NCI-H526 (cell line): ENCODE measurements at places on chromosomes 5 and 9.

- DNase-seq = peak; percentile 68
Measured at GRCh38 chr9:129140397-129141065, 29.3 kb downstream of the PTPA start.

DNA sequence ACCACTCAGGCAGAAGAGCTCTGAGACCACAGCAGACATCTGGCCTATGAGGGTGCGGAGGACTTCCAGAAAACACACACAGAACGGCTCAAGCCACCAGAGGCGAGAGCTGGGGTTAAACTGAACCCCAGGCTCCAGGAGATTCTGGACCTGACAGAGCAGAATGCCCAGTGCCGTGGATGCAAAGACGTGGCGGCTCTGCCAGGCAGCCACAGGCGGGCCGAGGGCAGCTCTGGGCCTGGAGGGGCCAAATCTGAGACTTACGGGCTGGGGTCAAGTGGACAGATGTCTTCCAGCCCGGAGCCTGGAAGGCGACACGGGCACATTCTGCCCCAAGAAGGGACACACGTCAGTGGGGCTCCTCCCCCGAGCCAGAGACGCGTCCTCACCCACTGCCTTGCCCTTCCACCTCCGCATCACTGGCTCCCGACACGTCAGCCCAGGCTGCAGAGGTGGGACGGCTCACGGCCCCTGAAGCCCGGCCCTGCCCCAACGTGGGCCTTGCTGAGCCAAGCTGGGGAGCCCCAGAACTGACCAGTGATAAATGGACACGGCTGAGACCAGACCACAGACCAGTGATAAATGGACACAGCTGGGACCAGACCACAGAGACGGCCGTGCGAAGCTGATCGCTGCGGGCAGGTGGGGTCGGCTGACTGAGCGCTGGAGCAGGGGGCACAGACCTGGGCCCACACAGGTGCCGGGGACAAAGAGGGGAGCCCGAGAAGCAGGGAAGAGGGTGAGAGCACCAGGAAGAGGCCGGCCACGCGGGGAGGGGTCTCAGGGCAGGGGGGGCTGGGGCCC lies 40.9 kb upstream of the NSMF start:
- DNase-seq = no peak

- DNase-seq = no peak
Measured at GRCh38 chr9:109488791-109489492, 9.2 kb downstream of the PTPN3 start.

DNA sequence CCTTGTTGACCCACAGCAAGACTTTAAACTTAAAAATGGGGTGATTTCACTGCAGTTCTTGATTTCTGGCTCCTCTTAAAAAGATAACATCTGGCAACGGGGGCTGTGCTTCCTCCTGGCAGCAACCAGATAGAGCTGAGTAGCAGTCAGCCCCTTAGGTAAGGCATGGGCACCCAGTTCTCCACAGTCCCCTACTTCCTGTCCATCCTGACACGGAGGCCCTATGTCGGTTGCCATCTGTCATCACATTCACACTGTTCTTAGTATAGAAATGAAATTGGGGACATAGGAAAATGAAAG lies 11.7 kb downstream of the CD74 start:
- no peak for DNase-seq

GRCh38 chr5:131260895-131261294 lies 3.0 kb upstream of the CDC42SE2 start:
- no peak for DNase-seq

DNA sequence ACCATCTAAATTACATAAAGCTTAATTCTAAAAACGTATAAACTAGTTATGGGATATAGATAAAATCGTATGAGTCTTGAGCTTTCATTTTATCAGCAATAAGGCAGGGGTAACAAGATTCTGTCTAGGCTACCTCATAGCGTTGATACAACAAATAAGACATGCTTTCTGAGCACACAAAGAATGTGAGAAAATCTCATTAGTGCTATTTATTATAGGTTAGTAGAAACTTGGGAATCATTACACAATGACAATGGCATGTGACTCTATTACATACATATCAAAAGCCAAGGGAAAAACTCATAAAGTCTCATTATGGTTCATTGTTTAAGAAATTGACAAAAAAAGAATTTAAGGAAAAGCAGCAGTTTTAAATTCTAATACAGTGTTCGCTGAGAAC lies 448.6 kb downstream of the PLK2 start:
- no peak for DNase-seq

GRCh38 chr9:127565231-127565630 lies 46.8 kb upstream of the STXBP1 start:
- no peak for DNase-seq

DNA sequence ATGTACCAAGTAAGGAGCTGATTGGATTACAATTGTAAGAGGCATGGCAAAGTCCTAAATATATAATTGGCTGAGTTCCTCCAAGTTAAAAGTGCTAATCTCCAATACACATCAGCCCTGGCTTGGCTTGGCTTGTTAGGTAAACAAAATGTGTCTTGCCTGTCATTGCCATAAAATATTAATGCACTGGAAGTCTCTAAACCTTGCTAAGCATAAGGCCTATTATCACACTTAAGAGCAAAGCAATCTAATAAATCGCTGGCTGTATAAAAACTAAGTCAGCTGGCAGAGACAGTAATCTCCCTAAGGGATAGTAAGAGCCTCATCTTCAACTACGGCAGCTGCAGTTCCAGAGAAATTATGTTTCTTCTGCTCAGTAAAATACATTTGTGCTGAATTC lies 418.6 kb upstream of the GRAMD2B start:
- DNase-seq = no peak

DNA sequence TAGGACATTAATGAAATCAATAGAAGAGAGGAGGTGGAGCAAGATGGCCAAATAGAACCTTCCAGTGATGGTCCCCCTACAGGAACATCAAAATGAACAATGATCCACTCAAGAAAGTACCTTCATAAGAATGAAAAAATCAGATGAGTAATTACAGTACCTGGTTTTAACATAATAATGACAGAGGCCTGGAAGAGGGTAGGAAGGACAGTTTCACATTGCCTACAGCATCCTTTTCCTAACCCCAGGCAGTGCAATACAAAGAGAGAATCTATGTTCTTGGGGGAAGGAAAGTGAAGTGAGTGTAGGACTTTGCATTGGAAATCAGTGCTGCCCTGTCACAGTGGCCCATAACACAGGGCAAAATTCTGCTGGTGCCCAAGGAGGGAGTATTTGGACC lies 81.2 kb upstream of the SPTLC1 start:
- DNase-seq = no peak

DNA sequence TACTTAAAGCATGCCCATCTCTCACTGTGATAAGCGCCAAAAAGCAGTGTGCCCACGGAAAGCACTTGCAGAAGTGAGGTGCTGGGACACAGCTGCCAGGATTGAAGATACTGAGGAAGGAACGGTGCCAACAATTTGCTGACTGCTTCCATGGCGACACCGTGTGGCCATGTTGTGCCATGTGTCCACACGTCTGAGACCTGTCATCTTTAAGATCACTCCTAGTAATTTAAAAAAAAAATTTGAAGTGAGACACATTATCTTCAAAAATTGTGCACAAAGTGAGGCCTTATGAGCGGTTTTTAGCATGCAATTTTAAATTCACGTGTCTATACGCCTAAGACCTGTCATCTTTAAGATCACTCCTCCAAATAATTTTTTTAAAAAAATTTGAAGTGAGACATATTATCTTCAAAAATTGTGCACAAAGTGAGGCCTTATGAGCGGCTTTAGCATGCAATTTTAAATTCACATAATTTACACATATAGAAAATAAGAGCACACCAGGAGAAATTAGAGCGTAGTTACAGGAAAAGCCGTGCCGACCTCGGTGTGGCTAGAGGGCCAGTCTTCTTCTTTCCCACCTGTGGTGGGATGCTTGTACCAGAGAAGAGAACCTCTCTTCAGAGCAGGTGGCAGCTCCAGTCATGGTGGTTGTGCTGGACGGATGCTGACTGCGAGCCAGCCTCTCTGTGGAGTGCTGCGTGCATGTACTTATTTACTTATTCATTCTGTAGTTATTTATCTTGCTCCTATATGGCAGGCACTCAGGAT lies 21.4 kb upstream of the FLT4 start:
- DNase-seq = peak; percentile 55

- no peak for DNase-seq
Measured at GRCh38 chr5:140202078-140202477, 27.1 kb downstream of the CYSTM1 start.

- no peak for DNase-seq
Measured at GRCh38 chr5:154238776-154239481, 48.4 kb downstream of the GALNT10 start.

GRCh38 chr5:22699319-22699718 lies 153.8 kb downstream of the CDH12 start:
- no peak for DNase-seq

DNA sequence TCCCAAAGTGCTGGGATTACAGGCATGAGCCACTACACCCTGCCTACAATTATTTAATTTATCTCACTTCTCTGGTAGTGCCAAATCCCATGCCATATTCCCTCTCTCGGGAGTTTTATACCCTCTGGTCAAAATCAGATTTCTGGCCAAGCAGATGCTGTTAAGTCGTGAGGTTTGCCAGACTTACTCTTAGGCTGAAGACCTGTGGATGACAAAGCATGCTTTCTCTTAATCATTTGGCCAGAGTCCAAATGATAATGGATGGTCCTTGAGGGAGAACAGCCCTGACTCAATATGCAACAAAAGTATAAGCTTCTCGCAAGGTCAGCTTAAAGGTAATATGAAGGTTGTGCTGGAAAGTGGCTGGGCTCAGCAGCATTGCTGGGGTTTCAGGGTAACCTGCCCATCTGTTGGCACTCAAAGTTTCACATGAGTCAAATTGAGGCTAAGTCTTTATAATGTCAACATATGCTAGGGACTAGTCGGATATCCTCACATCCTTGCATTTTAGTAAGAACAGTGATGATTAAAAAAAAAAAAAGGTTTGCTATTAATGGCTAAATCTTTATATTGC lies 280.1 kb downstream of the KIF4B start:
- no peak for DNase-seq

DNA sequence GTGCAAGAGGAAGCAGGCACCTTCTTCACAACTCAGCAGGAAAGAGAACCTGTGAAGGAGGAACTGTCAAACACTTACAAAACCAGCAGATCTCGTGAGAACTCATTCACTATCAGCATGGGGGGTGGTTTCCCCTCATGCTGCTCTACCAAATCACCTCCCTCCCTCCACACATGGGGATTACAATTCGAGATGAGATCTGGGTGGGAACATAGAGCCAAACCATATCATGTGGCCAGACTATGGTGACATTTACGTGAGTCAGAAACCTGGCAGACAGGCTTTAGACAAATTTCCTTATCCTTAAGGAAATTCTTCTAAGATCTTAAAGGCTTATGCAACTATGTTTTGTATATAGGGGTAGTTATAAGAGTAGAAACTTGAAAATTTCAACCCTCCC lies 8.7 kb upstream of the AOPEP start:
- no peak for DNase-seq

DNA sequence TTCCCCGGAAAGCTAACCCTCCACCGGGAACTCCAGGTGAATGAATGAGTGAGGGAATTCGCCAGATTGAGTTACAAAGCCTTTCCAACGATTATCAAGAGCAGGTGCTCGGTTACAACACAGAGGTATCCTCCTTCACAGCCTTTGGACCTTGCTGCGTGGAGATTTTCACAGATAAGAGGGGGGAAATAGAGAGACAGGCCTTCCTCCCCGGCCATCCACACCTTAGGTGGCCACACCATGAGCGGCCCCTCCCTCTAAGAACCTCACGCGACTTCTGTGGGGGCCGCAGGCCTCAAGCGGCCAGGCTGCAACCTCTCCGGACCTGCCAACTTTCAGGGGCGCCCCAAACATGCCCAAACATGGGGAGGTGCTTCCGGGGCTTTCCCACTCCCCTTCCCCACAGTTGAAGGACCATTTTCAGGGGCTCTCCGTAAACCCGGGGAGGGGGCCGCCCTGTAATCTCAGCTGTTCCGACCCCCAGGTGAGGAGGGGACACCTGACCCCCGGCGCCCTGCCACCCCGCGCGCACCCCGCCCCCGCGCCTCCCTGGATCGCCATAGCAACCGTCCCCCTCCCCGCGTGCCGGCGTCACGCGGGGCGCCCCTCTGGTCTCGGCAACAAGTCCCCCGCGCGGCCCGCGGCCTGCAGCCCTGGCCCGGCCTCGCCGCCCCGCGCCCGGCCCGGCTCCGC lies 603 bp downstream of the DENND1A start:
- DNase-seq = peak; percentile 5

GRCh38 chr5:133201310-133201709 lies 149.5 kb downstream of the HSPA4 start:
- no peak for DNase-seq

DNA sequence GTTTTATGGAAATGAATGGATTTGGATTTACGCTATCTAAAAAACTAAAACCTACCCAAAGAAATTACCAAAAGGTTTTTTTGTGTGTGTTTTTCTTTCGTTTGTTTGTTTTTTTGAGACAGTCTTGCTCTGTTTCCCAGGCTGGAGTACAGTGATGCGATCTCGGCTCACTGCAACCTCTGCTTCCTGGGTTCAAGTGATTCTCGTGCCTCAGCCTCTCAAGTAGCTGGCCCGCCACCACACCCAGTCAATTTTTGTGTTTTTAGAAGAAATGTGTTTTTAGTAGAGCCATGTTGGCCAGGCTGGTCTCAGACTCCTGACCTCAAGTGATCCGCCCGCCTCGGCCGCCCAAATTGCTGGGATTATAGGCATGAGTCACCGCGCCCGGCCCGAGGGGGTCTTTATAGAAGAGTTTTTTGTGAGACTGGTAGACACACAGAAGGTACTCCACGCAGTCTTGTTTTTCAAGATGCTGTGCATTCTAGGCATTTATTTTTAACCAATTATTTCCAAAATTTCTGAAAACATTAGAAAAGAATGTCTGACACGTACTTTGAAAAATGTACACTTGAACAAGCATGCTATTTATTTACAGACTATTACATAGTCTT lies 75.7 kb downstream of the NR6A1 start:
- DNase-seq = no peak

DNA sequence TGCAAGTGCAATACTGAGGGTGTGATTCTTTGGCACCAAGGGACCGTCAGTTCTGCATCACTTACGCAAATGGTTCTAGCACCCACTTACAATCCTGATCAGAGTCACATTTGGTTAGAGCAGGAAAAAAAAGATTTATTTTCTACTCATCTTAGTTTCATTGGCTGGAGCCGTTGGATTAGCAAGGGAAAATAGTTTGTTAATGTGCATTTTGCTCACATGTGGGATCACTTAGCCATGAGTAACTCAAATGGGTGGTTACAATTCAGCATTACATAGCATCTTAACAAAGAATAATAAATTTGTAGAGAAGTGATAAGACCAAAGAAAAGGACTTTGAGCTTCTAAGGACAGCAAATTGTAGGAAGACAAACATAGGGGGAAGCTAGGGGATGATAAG lies 216.9 kb downstream of the AUH start:
- DNase-seq = no peak

GRCh38 chr9:109640580-109641371 lies 139.2 kb upstream of the PALM2AKAP2 start:
- DNase-seq = peak; percentile 73

GRCh38 chr5:10251405-10251804 lies 1.3 kb downstream of the CCT5 start:
- DNase-seq = no peak

DNA sequence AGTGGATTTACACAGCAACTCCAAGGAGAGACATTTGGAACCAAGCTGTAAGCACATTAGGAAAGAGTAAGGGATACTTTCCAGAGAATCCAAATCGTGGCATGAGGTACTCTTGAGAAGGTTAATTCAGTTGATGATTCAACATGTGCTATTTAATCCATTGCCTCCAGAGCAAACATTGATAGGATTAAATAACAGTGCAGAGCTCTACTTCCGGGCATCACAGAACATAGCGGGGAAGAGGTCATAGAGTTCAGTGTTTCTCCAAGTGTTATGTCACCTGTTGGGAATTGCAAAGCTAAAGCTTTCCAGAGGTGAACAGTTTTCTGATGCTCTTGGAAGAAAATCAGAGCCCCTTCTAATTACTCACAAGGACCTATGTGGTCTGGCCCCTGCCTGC lies 127.5 kb downstream of the PPP2R2B start:
- no peak for DNase-seq
